ENCODE measurements at places on chromosomes 4 and X. TPM values are rescaled to one million over a fixed set of nuclear protein-coding genes. Genes with fewer than 3 reads are reported as not detected.
A peak's percentile ranks its signal among the peaks of the same experiment; 100 is the strongest.

The FANCB gene
- 3.4 TPM for polyA plus RNA-seq

The ITM2A gene
- 73.6 TPM for polyA plus RNA-seq

The FABP2 gene
- not detected for polyA plus RNA-seq

The WDR17 gene
- polyA plus RNA-seq = 8.8 TPM

The OPHN1 gene
- 8.8 TPM for polyA plus RNA-seq

The ZCCHC12 gene
- 1.1 TPM for polyA plus RNA-seq

DNA sequence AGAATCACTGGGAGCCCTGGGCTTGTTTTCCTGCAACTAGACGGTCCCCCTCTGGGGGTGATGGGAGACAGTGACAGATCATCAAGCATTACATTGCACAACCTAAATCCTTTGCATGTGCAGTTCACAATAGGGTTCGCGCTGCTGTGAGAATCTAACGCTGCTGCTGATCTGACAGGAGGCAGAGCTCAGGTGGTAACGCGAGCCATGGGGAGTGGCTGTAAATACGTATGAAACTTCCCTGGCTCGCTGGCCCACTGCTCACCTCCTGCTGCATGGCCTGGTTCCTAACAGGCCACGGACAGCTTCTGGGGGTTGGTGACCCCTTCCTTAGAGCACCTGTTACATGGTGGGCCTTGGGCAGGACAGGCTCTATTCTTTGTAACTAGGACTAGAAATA is 10.4 kb downstream of the PAQR3 start:
- no peak for DNase-seq

DNA sequence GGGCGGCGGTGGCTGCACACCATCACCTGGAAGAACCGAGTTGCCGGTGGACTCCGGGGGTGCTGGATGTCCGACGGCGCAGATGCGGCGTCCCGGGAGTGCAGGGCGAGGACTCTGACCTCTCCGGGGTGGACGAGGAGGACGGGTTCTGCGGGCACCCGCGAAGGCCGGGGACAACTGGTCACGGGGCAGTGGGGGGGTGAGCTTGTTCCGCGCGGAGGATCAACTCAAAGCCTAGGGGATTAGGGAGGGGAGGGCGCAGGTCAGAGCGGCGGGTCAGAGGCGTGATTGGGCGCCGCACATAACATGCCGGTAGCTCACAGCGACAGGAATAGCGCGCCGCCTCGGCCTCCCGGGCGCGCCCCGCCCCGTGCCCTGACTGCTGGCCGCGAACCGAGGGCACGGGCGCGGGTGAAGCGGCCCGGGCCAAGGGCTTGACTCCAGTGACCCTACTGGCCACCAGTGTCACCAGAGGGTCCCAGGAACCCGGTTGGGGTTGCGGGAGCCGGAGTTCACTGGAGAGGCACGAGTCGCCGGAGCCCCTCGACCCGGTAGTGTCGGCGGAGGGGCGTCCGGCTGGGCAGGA is at the start of gene KLHL34:
KLHL34 (minus strand) TSS at position 179 of the 586 bp plus-strand sequence. CDS start 542 bp downstream, outside the sequence.
- no peak for DNase-seq

- no peak for DNase-seq
These were observed 150.3 kb downstream of the PCDH7 start for GRCh38 chr4:30870513-30870912.

DNA sequence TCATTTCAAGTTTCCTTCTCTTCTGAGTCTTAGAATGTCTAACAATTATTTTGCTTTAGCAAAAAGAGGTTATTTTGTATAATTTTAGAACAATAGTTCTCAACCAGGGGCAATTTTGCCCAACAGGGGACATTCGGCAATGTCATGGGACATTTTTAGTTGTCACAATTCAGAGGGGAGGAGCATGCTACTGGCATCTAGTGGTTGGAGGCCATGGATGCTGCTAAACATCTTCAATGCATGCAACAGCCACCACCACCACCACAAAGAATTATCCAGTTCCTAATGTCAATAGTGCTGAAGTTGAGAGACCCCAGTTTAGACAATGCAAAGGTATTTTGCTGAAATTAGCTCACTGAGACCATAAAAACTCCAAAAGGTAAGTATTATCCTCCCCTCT is 122.5 kb downstream of the ARHGAP6 start:
- no peak for DNase-seq

DNA sequence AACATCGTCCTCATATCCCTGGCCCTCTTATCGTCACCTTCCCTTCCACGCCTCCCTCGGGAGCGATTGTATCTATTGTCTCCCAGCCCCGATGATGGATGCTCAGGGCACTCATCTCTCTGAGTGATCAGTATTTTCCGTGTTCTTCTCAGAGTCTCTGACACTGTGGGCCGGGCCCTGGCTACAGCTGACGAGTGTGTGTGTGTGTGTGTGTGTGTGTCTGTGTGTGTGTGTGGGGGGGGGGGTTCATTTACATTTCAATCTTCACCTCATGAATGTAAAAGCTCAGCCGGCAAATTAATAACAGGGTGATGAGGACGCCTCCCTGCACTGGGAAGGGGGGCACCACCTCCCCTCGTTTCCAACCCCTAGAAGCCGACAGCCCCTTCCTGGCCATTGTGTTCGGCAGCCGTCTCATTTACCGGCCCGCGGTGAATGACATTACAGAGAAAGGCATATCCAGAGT is 159.5 kb downstream of the SHOX start:
- no peak for DNase-seq

DNA sequence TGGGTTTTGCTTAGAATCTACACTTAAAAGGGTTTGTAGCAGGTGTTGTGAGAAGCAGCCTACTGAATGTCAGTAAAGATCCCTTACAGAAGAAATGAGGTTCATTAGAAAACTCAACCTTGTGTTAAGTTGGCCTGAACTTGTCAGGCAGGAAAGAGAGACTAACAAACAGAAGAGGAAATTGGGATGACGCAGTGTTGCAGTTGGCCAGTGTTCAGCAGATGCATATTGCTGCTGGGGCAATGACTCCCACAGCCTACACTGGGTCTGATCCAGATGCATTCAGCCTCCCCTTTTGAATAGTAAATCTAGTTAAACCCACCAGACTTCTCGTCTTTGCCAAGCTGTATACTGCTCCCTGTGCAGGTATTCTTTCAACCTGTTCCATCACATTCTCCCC is 409.4 kb downstream of the UBE2NL start:
- DNase-seq = no peak

GRCh38 chr4:78846258-78846657 is 70.1 kb downstream of the BMP2K start:
- no peak for DNase-seq

DNA sequence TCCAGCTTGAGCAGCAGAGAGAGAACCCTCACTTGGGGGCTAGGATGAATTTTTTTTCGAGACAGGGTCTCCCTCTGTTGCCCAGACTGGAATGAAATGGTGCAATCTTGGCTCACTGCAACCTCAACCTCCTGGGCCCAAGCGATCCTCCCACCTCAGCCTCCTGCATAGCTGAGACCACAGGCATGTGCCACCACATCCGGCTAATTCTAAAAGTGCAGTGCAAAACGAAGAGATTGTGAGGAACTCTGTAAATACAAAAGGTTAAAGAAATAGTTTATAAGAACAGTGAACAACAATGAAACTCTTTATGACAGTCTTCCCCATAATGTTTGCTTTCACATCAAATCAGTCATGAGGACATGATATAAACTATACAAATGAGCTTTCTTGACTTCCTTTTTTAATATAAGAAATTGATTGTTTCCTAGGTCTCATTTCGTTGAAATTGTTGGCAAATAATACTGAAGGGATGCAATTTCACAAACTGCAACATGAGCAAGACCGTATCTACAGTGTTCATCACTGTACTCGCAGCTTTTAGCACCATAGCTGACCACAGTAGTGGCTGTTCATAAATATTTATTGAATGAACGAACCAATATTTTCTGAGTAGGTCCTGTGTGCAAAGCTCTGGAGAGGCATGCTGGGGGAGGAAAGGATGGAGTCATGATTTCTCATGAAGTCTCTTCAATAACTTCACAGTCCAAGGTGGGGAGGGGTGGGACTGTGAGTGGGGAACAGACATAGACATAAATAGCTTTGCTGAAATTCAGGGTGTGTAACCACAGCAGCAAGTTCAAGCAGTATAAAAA is 116.1 kb downstream of the SHROOM3 start:
- no peak for DNase-seq

GRCh38 chr4:15077969-15078368 is 75.7 kb downstream of the CPEB2 start:
- no peak for DNase-seq

DNA sequence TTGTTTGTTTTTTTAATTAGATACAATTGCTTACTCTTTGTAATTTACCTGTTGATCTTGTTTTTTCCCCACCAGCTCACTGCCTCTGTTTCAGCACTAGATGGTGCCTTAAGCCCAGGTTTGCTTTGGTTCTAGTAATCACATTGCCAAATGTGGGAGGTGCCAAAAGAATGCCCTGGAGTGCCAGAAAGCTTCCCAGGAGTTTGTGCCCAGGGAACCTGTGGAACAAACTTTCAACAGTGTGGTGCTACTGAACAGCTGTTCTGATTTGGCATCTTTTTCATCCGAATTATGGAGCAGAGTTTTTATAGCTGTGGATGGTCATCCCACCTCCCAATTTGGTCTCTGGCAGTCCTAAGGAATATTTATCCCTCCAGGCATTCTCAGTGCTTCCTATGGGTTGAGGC is 1000.7 kb downstream of the STIM2 start:
- peak; percentile 1 for DNase-seq

DNA sequence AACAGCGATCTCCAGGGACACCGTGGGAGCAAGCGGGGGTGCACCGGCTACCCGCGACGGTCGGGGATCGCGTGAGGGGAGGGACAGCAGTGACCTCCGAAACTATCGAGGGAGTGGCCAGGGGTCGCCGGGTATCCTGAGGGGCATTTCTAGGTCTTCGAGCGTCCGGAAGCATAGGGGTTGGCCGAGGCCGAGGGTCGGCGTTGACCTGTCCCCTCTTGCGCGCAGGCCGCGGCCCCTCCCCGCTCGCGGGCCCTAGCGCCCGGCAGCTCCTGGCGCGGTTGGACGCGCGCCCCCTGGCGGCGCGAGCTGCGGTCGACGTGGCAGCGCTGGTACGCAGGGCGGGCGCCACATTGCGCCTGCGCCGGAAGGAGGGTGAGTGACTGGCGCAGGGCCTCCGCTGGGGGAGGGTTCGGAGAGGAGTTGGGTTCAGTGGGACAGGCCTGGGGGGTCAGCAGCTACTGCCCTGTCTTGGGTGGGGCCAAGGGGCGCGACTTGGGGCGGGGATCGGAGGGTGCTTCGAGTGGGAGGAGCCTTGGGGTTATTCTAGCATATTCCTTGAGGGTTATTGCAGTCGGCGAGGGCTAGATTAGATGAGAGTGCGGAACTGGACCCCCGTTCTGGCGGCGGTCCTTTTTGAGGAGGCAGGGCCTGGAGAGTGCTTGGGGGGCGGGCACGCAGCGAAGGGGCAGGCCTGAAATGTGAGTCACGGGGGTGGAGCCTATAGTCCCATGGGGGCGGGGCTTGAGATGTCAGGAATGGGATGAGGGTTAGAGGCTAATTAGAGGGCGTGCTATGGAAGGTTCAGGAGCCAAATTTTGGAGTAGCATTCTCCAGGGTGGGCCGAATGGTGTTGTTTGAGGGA is 1.2 kb downstream of the MAGIX start:
- DNase-seq = no peak

- no peak for DNase-seq
These were observed 174.6 kb downstream of the SOWAHB start for GRCh38 chr4:76723373-76723772.

DNA sequence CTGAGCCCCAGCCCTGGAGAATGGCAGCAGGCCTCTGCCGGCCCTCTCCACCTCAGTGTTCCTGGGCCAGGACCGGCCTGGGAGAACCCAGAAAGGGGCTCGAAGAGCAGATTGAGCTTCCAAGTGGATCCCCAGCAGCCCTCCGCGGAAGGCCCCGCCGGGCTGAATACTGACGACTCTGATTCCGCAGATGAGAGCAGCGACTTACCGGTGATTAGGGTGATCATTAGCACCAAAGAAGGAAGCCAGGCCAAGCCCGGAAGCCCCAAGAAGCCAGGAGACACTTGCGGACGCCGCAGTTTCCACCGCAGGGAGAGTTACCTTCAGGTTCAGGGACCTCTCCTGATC is 876 bp downstream of the LOC101059915 start:
- no peak for DNase-seq

- DNase-seq = no peak
These were observed 282.7 kb upstream of the TAPT1 start for GRCh38 chr4:16508968-16509367.

DNA sequence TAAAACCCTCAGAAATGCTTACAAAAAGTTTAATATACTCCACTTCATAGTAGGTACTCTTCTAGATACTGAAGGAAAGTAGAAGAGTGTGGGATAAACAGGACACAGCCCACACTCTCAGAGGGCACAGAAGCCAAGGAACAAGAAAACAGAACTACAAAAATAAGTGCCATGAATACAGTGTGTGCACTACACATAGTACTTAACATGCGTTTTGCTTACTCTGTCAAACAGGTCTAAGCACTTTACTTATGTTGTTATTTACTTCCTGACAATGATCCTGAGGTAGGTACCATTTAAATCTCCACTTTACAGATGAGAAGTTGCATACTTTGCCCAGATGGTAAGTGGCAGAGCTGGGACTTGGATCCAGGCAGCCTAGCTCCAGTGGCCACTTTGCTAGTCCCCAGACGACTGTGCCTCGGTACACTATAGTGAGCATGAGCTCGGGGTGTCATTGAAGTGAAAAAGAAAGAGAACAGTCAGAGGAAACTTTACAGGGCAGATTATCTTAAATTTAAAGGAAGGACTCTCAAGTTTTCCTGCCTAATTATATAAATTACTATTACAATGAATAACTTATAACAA is 120.3 kb downstream of the BANK1 start:
- no peak for DNase-seq

DNA sequence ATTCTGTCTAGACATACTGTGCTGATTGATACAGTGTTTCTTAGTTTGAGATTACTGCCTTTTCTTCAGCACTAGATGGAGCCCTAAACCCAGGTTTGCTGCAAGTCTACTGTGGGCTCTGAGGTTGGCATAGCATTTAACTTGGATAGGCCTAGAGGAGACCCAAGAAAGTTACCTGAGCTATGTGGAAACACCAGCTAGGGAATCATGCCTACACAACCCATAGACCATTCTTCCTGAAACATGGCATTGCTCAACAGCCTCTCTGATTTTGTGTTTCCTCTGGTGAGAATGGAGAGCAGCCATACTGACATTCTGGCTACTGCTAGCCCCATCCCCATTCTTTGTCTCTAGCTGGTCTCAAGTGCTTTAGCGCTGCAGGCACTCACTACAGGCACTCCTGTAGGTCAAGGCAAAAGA is 287.7 kb upstream of the PCDH18 start:
- DNase-seq = no peak

GRCh38 chr4:183408796-183409195 is 35.6 kb upstream of the CDKN2AIP start:
- DNase-seq = no peak

- no peak for DNase-seq
These were observed 42.5 kb downstream of the FAAH2 start for GRCh38 chrX:57329008-57329407.

DNA sequence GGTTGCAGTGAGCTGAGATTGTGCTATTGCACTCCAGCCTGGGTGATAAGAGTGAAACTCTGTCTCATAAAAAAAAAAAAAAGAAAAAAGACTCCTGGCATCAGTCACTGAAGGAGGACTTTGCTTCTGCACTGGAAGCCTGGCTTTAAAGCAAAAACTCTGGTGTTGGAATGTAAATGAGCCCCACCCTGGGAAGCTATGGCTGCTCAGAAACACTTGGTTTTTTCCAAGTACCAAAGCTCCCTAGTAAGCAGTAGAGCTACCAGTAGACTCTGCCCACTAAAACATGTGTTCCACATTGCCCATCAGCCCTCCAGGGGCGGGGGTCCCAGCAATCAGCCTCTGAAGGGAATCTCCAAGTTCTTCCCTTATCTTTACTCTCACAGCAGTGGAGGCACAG is 154.4 kb downstream of the SHROOM3 start:
- no peak for DNase-seq

- DNase-seq = peak; percentile 27
These were observed 11.5 kb downstream of the CTAG1A start for GRCh38 chrX:154596290-154596929.

- no peak for DNase-seq
These were observed 41.5 kb upstream of the BMP2K start for GRCh38 chr4:78734441-78735162.

All from renal cortex interstitium (tissue), 15 donors.